ENCODE measurements at places on chromosomes 16 and 17.
A peak's percentile ranks its signal among the peaks of the same experiment; 100 is the strongest.

- DNase-seq, result peak; percentile 93
Measured at GRCh38 chr17:45425125-45425983, 7.3 kb downstream of the ARHGAP27 start.

GRCh38 chr17:14747603-14747950 is 446.7 kb downstream of the HS3ST3B1 start:
- no peak for DNase-seq

GRCh38 chr17:22516861-22517636 is 824.7 kb downstream of the KCNJ18 start:
- no peak for DNase-seq

DNA sequence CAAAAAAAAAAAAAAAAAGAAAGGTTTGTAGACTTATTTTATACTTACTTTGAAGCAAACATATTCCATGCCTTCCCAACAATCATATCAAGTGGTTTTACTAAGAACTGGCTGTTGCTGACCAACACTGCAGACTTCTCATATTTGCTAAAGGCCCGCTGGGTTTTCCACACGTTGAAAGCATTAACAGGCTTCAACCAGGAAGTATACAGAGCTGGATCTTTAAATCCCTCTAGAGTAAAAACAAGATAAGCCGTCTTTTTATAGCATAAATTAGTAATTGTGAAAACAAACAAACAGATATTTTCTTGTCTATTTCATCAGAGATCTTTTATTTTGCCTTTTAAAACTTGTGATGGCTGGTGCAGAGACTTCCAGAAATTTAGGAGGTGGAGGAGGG is 29.1 kb downstream of the TUBD1 start:
- DNase-seq, result no peak

Measured in transverse colon (tissue), 4 donors.